Renal cortex interstitium (tissue), 15 donors: ENCODE measurements at places on chromosomes 5 and 9. TPM values are rescaled to one million over a fixed set of nuclear protein-coding genes. Genes with fewer than 3 reads are reported as not detected.

The ADAMTSL1 gene
- polyA plus RNA-seq: 14.2 TPM

DNA sequence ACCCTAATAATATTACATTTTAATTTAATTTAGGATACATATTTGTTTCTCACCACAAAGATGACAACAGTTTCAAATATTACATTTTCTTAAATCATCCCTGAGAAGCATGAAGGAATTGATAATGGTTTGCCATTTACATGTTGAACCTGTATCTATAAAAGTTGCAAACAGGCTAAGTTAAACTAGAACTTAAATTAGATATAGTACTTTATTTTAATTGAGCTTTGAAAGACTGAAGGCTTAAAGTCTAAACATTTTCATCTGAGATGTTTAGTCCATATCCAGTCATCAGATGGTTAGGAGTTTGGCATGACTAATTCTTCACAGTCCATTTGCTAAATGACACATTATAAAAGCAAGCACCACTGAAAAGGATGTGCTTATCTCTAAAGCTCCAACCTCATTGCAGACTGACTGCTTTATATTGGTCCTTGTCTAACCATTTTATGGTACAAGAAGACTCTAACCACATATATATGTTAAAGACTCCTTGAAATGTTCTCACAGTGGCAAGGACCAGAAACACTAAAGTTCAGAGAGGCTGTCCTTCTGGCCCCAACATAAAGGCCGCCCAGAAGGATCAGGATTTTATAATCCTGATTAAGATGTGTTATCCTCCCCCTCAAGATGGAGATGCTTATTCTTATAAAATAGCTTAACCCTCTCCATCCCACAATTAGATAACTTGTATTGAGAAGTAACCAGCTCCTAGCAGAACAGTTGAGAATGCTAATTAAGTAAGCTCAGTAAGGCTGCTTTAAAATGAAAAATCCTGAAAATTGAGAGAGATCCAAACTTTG is 25.8 kb downstream of the WNT8A start:
- no peak for DNase-seq

DNA sequence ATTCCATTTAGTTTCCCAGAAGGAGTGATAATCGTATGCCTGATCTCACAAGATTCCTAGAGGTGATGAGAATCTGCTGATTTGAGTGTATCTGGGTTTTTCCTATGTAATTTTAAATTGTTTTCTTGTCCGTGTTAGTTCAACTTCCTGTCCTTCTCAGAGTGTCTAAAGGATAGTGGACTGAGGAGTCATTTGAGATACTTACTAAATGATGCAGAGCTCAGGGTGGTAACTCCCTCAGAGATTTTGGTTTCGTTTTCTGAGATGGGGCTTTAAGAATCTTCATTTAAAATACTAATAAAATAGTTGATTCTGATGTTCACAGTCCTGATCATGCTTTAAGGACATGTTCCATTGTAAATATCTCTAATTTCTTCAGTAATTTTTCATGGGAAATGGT is 30.3 kb downstream of the MELK start:
- DNase-seq: no peak

DNA sequence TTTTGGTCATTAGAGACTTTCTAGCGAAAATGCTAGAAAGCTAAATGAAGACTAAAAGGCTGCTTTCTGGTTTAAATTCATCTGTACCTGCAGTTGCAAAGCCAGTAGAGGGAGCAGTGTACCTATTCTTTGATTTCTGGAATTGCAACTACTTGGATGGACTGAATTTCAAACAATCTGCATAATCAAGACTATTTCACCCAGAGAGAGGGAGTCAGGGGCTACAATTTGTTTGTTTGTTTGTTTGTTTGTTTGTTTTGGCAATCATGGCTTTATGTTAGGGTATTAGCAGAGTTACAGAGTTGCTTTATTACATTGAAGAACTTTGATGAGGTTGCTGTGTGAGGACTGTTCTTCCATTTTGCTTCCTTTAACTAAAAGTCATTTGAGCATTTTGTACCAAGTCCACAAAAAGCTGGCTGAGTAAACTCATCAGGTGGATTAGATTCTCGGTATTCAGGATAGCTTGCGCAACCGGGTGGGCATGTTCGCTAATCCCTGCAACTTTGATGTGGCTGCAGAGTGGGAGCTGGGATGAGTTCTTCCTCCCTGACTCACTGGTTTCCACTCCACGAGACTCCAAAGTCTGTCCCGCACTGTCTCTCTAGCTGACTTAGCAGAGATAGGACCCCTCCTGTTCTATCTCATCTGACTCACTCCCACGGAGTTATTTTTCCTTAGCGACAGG is 80.0 kb upstream of the TUT7 start:
- peak; percentile 62 for DNase-seq

- DNase-seq: no peak
Measured at GRCh38 chr5:17229313-17229712, 11.9 kb downstream of the BASP1 start.

The PCDHGA9 gene
- polyA plus RNA-seq: 3.6 TPM

DNA sequence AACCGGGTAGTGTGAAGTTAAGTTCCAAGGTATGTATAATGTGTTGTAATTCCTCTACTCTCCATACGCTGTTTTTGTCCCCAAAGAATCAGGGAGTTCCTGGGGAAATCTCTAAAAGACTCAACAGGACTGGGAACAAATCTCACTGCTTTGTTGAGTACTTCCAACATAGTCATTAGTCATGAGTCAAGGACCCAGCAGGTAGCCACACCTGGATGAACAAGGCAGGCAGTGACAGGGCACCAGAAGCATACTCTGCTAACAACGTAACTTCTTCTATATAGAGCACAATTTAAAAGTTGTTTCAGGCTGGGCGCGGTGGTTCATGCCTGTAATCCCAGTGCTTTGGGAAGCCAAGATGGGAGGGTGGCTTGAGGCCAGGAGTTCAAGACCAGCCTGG is 126.8 kb downstream of the SLC1A3 start:
- DNase-seq: no peak

The TLX3 gene
- not detected for polyA plus RNA-seq

- no peak for DNase-seq
Measured at GRCh38 chr9:82535432-82535998, 527.4 kb downstream of the RASEF start.

The PAXX gene
- polyA plus RNA-seq: 40.2 TPM

The ARID3C gene
- 0.14 TPM for polyA plus RNA-seq

DNA sequence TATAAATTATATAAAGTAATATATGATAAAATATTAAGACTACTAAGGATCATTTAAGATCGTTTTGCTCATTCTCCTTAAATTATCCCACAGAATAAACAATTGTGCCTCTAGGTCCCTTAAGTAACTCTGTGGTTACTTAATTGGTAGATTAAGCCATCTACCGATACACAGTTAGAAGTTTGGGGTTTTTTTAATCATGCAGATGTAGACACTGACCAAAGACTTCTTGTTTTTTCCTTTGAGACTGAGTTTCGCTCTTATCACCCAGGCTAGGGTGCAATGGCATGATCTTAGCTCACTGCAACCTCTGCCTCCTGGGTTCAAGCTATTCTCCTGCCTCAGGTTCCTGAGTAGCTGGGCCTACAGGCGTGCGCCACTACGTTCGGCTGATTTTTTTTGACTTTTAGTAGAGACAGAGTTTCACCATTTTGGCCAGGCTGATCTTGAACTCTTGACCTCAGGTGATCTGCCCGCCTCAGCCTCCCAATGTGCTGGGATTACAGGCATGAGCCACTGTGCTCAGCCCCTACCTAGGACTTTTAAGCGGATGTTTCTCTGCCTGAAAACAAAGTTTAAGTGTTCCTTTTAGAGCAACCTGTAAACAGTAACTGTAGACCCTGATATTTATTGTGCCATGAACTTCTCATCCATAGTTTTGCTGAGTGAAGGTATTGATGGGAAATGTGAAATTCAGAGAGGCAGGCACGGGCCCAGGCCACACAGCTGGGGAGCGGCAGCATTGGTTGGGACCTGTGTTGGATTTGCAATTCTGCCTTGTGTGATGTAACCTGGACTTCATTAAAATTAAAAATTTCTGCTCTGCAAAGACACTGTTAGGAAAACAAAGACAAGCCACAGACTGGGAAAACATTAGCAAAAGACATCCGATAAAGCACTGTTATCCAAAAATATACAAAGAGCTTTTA is 11.6 kb downstream of the CEL start:
- no peak for DNase-seq

The IFNA13 gene
- polyA plus RNA-seq: not detected

The CANX gene
- 533 TPM for polyA plus RNA-seq

- DNase-seq: no peak
Measured at GRCh38 chr9:130237763-130238524, 27.6 kb upstream of the HMCN2 start.

DNA sequence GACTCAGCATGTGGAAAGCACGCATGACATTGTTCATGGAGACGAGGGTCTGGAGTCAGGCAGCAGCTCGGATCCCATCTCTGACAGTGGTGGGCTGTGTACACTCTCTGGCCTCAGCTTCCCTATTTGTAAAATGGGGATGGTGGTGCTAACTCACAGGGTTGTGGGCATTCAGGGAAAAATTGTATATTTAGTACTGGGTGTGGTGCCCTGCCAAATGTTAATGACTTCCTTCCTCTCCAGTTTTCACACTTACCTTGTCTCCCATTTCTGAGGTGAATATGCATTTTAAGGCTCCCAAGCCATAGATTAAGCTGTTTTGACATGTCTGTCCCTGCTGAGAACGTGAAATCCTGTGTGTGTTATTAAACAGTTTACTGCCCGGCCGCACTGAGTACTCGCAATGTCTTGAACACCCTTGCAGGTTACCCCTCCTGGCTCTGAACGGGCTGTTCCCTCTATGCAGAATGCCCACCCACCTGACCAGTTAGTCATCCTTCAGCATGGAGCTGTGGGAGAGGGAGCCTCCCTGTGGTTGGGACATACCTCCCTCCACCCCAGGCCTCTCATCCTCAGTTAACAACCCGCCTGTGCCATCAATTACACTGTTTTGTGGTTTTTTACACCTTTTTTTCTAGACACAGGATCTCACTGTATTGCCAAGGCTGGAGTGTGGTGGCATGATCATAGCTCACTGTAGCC is 25.8 kb downstream of the TJP2 start:
- no peak for DNase-seq

DNA sequence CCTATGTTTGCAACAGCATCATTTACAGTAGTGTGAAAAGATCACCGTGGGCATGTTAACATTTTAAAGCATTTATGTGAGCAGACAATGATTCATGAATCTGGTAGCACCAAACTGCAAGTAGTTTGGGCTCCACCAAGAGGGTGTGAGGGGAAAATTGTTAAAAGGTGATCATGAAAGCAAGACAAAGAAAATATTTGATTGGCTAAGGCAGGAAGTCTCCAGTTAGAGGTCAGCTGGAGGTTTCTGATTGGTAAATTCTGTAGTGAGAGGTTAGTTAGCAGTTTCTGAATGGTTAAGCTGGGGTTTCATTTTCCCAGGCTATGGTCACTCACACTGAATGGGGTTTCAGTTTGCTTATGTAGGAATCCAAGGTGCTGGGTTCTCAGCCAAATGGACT is 13.5 kb upstream of the DRD1 start:
- DNase-seq: no peak

DNA sequence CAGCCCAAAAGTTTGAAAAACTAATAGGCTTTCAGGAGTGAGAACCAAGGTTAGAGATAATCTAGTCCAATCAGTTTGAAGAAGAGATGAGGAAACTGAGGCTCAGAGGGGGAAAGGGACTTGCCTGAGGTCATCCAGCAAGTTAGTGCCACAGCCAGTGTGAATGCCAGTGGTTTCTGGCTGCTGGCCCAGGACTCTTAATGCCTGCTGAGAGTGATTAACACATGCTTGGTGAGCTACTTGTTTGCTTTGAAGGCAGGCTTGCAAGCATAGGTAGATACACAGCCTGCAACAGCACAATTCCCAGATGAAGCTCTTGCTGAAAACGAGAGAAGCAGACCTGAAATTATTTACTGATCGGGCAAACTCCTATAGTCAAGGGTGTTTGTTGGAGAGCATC is 591.6 kb upstream of the SGCD start:
- DNase-seq: no peak

DNA sequence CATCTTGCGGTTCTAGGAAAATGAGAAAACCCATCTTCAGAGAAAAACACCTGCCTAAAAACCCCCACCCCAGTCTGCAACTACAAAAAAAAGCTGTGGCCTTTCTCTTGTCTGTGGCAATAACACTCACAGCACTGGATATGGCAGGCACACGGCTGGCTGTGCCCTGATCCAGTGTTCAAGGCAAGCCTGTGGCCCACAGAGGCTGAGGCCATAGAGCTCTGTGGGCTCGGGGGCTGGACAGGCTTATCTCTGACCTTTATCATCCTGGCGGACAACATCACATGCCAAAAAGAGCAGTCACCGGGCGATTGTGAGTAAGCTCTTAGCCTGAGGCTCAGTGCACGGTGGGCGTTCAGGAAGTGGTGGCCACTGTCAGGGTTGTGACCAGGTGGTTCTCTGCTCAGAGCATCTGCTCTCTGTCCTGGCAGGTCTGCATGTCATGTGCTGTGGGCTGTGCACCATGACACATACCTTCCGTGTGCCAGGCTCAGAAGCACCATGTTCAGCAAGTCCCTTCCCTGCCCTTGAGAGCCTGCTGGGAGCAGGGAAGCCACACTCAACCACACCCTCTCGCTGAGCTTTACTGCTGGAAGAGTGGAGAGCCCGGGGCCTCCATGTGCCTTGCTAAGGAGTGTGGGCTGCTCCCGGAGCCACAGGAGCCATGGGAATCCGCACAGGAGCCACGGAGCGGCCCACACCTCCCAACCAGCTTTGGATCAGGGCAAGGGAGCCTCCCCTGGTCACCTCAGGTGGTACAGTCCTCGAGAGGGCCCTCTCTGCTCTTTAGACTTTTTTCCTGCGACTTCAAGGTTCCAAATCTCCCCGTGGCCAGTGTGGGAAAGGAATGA is 34.6 kb upstream of the WDR38 start:
- DNase-seq: no peak

GRCh38 chr5:127667926-127668325 is 19.0 kb downstream of the CTXN3 start:
- DNase-seq: no peak

GRCh38 chr5:83331842-83332241 is 139.7 kb upstream of the VCAN start:
- DNase-seq: no peak

The PCDHB13 gene
- 7.9 TPM for polyA plus RNA-seq

GRCh38 chr5:108148715-108149139 is 233.2 kb downstream of the FBXL17 start:
- DNase-seq: no peak
